Activated CD4-positive, alpha-beta T cell treated with anti-CD3 and anti-CD28 coated beads for 48 hours (primary cell): ENCODE measurements at places on chromosomes 5 and 9.

DNA sequence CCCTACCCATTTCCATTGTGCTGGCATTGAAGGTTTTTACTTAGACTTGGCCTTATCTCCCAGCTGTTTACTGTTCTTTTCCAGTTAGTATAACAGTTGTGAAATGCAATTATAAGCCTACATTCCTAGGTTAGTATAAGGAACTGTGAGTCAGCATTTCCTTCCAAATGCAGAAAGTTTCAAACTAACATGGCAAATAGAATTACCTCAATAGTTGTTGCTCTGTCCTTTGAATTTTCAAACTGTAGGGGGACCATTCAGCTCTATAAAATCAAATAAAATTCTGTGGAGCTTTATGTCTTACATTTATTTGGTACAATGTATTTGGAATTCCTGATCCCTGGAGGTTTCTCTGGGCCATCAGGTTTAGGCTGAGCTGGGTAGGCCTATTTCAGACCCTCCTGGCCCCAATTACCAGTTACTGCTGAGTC, 47.2 kb downstream of the ARHGEF28 start:
- no peak for DNase-seq

GRCh38 chr5:317086-317811, 4.3 kb upstream of the AHRR start:
- peak; percentile 70 for DNase-seq

- DNase-seq, result no peak
Observed at GRCh38 chr5:131685516-131686171, 50.6 kb upstream of the RAPGEF6 start.

DNA sequence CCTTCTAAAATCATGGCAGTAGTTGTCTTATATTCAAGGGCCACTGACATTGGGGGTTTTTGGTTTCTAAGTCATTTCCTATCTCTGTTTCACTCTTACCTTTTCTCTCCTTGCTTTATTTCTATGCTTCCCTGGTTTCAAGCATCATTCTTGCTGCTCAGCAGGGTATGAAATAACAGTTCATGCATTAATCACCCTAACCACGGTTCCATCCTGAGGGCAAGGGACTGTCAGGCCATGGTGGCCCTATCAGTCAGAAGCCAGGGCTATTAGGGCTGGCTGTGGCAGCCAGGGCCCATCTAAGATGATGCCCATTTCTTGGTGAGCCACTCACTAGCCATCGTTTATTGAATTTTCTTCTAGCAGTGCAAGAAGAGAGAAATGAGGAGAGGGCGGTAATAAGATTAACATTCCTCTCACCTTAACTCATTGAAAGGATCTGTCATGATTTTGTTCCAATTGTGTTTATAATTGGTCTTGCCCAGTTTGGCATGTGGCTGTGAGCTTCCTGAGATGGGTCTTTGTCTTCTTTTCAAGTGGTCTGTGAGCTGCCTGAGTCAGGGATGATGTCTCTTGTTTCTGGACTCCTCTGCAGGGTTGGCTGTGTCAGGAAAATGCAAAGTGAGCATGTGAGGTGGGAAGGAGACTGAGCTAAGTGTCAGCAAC, 45.2 kb downstream of the CYSTM1 start:
- DNase-seq, result no peak

DNA sequence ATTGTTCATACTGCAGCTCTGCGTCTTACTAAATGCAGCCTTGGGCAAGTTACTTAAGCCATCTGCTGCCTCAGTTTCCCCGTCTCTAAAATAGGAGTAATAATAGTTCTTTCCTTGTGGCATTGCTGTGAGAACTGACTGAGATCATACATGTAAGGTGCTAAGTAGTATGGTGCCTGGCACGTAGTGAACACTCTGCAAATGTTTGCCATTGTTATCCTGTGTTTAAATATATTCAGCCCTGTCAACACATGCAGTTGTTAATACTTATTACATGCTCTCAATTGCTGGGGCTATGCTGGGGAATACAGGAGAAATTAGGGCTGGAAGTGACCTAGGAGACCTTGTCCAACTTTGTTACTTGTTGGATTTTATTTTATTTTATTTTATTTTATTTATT, 105.2 kb upstream of the RAI14 start:
- no peak for DNase-seq

- no peak for DNase-seq
Observed at GRCh38 chr9:83346655-83347420, 191.4 kb downstream of the FRMD3 start.

- no peak for DNase-seq
Observed at GRCh38 chr5:119412279-119413227, 39.7 kb upstream of the HSD17B4 start.

GRCh38 chr5:72693546-72694205, 122.8 kb upstream of the TNPO1 start:
- DNase-seq, result no peak

- no peak for DNase-seq
Observed at GRCh38 chr5:37198061-37198460, 51.1 kb downstream of the CPLANE1 start.

- DNase-seq, result peak; percentile 27
Observed at GRCh38 chr9:37902796-37903646, 906 bp downstream of the SLC25A51 start.

DNA sequence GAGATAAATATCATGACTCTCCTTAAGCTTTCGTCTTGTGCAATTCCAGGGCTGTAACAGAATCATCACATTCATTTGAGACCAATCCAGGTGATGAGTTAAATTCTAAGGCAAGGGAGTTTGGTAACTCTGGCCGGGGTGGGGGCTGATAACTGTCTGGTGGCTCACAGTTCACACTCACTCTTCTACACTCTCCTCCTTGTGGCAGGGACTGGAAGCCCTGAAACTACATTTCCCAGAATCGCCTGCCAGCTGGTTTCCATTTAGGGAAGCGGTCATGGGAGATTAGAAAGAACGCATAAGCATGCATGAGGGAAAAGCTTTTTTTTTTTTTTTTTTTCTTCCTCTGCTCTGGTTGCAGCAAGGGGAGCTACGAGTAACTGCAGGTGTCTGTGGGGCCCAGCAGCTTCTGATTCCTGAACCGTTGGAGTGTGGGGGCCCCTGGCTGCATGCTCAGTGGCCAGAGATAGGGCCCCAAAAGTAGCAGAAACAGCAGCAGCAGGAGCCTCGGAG, 154.8 kb upstream of the TBC1D2 start:
- no peak for DNase-seq

GRCh38 chr5:72688916-72689315, 127.5 kb upstream of the TNPO1 start:
- DNase-seq, result no peak

- no peak for DNase-seq
Observed at GRCh38 chr9:72656021-72656420, 134.6 kb downstream of the TMC1 start.

DNA sequence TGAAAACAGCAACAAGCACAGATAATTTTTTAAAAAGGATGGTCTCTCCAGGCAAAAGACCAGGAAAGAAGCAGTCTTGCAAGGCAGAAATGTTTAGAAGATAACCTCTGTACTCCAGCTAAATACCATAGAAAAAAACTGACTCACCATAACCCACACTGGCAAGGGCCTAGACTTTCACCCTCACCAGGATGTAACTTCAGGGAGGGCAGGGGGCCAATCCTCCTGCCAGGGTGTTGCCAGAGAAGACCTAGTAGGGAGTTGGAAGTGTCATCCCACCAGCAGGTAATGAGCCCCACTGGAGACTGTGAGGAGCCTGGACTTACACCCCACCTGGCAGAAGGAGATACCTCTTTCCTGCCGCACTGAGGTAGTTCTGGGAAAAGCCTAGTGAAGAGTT, 97.6 kb downstream of the PRELID2 start:
- no peak for DNase-seq

GRCh38 chr9:99779277-99779676, 42.4 kb upstream of the NR4A3 start:
- no peak for DNase-seq

GRCh38 chr9:841371-842209, at the start of gene DMRT1:
Gene DMRT1, plus strand, starts transcription at chr9:841697. Its CDS starts 142 bp downstream, at chr9:841839.
- peak; percentile 17 for DNase-seq

- DNase-seq, result no peak
Observed at GRCh38 chr9:13597427-13597826, 317.9 kb upstream of the MPDZ start.

- no peak for DNase-seq
Observed at GRCh38 chr9:97847474-97848214, 5.4 kb upstream of the FOXE1 start.

DNA sequence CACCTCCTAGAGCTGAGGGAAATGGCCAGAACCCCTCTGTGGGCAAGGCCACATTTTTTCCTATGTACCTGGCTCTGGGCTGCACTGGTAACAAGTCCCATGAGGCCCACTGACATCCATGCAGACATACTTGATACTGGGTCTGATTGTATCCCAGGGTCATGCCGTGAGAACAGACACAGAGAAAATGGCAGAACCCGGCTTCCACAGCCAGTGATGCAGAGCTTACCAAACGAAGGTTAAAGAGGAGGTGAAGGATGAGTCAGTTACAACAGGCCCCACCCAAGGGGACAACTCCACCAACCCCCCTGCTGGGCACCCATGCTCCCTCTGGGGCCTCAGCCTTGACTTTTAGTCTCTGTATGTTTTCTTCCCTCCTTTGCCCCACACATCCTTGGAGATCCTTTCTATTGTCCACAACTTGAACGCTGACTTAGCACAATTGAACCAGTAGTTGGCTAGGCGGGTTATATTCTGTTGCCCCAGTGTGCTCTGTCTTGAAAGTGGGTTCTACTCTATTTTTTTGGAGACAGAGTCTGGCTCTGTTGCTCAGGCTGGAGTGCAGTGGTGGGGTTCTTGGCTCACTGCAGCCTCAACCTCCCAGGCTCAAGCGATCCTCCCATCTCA, 93.5 kb downstream of the DAP start:
- no peak for DNase-seq

DNA sequence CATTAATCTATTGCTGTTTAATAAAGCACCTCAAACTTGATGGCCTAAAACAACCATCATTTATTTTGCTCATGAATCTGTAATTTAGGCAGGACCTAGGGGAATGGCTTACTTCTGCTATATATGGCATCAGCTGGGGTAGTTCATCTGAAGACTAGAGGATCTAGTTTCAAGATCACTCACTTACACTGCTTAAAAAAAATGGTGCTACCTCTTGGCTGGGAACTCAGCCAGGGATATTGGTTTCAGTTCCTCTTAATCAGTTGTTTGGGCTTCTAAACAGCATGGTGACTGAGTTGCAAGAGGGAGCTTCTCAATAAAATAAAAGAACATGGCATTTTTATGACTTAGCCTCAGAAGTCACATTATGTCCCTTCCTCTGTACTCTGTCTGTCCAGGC, 142.0 kb downstream of the FAM114A2 start:
- DNase-seq, result no peak

- no peak for DNase-seq
Observed at GRCh38 chr9:114047717-114048116, 30.4 kb downstream of the AMBP start.

DNA sequence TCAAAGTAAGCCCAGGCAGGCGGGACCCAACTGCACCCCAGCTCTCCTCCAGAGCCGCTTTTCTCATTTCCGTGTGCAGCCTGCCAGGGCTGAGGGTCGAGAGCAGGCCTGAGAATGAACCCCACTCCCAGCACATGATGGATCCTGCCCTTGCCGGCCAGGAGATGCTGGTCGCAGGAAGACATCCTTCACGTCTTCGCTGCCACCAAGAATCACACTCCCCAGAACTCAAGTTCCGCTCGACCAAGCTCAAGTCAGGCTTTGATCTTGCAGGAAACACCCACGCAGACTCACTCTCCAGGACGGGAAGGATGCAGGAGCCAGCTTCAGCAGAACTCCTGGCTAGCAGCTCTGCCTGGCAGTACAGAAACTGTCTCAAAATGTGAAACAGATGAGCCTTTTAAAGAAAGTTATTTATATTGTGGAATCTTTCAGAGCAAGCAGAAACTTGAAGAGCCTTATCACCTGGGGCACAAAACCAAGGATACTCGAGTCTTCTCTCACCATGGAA, 102.4 kb downstream of the ROR2 start:
- no peak for DNase-seq

- no peak for DNase-seq
Observed at GRCh38 chr9:6271508-6272228, 56.1 kb downstream of the IL33 start.

- DNase-seq, result no peak
Observed at GRCh38 chr9:122145592-122145863, 14.1 kb downstream of the NDUFA8 start.

GRCh38 chr9:38370176-38370575, 22.3 kb upstream of the ALDH1B1 start:
- no peak for DNase-seq

DNA sequence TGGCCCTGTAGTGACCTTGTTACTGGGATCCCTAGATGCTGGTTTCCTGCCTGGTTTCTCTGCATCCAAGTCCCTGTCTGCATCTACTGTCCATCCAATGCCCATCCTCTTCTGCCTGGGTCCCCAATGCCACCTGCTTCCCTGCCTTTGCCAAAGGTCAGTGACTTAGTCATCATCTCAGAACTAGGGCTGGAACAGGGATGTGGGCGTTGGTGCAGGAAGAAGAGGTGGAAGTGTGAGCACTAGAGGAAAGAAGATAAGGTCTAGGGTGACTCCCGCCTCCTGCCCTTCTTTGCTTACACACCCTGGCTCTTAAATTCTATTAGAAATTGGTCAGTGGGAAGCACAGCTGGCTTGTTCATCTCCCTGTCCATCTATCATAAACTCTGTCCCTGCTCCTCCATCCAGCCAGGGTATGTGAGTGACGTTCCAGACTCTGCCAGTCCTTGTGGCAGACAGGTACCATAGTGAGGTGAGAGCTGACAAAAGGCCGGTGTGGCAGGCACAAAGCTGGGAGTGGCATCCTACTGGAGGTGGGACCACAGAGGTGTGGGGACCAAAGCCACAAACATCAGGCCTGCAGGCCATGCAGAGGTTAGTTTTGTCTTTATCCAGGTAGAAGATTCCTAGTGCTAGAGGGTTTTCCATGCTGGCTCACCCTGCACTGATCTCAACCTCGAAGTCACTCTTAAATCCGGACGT, 9.2 kb downstream of the PTPN3 start:
- DNase-seq, result no peak

- DNase-seq, result no peak
Observed at GRCh38 chr9:108544866-108545265, 310.9 kb downstream of the ACTL7B start.

GRCh38 chr9:113996531-113997001, 81.5 kb downstream of the AMBP start:
- no peak for DNase-seq

- DNase-seq, result no peak
Observed at GRCh38 chr5:56692359-56693219, 122.8 kb upstream of the MAP3K1 start.

DNA sequence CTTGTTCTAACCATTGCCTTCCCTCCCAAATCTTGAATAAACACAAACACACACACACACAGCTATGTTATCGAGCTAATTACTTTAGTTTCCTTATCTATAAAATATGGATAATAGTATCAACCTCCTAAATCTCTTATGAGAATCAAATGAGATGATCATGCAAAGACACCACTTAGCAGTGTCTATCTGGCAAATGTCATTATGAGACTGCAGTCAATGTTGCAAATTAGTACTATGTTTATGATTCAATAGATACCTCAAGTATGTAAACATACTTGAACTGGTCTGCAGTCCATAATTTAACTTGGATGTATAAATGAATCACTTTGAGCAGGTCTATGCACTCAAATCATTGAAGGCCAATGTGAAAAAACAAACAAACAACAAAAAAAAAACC, 22.2 kb upstream of the ERAP2 start:
- DNase-seq, result no peak

- DNase-seq, result no peak
Observed at GRCh38 chr9:70641631-70642030, 227.2 kb upstream of the KLF9 start.

- DNase-seq, result peak; percentile 3
Observed at GRCh38 chr5:38291355-38291754, 33.0 kb downstream of the EGFLAM start.

- DNase-seq, result no peak
Observed at GRCh38 chr5:142758062-142758795, 11.9 kb upstream of the ARHGAP26 start.
